ENCODE measurements at places on chromosomes 2 and 18.
A peak's percentile ranks its signal among the peaks of the same experiment; 100 is the strongest.

DNA sequence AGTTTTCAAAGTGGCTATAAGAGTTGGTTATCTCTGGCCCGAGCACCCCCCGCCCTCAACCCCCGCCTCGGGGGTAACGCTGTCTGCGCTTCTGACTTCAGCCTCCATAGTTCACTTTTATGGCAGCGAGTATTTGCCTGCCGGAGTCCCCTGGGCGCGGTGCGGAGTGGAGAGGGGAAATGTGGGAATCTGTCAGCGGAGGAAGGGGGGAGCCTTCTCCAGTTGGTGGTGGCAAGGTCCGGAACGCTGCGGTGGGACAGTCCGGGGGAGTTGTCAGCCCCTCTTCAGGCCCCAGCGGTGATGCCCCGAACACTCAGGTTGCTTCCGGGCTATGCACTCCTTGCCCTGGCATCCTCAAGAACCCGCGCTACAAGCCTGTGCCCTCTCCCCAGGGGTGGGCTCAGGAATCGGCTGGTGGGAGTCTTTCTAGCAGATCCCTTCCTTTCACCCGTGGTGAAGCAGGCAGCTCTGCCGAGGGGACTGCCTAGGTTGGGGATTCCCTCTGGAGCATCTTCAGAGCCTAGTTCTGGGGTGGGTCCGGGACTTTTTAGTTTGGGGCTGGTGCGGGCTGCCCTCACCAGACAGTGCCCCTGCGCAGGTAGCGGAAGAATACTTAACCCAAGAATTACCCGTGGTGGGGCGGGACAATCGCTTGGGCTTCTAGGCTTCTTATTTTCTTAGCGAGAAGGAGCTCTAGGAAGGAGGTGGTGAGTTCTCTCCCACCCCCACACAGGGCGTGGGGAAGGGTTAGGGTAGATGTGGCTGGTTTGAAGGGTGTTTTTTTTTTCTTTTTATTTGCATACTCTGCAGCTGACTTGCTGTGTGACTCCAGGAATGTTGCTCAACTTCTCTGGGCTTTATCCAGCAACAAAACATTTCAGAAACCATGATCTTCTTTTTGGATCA is 1.6 kb downstream of the ATOH8 start:
- DNase-seq: peak; percentile 23

DNA sequence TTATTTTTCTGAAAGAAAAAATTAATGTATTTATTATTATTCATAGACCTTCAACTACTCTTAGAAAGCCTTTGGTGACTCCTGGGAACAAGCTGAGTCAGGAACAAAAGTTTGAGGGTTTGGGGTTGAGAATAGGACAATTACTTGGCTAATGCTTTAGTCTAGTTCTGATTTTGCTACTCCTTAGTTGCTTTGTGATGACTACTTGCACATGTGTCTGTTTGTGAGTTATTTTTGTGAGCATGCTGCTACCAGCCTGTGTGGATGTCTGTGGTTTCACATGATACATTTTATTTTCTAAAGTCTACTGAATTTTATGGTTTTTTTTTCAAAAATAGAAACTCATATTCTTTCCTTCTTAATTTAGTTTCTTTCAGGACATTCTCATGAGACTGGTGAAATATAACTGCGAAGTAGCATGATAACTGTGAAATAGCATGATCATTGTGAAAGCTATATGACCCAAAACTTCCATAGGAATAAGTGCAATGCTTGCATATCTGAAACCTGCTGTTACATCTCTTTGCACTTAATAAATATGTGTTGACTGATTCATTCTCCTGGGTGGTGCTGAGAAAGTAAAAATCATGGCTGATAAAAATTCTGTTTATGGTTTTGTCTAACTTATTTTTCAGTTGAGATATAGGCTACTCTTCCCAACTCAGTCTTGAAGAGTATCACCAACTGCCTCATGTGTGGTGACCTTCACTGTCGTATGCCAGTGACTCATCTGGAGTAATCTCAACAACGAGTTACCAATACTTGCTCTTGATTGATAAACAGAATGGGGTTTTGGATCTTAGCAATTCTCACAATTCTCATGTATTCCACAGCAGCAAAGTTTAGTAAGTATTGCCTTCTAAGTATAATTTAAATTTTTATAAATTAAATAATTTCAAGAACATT is 17.9 kb upstream of the IL18R1 start:
- DNase-seq: no peak

DNA sequence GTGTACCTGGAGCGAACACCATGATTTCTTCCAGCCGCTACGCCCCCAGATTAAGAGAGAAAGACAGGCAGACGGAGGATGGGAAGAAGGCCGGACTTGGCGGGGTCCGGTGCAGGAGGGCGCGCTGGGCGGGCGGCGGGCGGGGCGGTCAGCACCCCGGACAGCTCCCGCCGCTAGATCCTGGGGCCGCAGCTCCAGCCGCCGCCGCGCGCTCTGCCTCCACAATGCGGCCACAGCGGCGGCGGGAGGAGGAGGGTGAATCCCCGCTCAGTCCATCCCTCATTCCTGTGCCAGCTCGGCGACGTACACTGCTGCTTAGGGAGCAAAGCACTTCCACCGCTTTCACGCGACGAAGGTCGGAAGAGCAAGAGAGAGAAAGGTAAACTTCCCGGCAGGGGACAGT is at the start of gene AKAIN1:
Gene AKAIN1 (minus strand): TSS at position 226 of the 403 bp plus-strand sequence. CDS start 204 bp downstream, at position 22.
- DNase-seq: no peak

DNA sequence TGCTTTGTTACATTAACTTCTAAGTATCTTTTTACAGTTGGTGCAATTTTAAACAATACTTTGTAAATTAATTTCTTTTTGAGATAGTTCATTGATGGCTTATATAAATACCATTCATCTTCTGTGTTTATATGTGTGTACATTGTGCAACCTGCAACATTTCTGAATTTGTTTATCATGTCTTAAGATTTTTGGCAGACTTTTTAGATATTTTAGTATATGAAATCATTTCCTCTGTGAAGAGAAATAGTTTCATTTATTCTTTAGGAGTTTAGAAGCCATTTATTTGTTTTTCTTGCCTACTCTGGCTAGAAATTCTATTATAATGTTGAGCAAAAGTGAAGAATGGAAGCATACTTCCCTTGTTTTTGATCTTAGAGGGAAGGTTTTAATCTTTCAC is 337.8 kb upstream of the DSEL start:
- DNase-seq: no peak

DNA sequence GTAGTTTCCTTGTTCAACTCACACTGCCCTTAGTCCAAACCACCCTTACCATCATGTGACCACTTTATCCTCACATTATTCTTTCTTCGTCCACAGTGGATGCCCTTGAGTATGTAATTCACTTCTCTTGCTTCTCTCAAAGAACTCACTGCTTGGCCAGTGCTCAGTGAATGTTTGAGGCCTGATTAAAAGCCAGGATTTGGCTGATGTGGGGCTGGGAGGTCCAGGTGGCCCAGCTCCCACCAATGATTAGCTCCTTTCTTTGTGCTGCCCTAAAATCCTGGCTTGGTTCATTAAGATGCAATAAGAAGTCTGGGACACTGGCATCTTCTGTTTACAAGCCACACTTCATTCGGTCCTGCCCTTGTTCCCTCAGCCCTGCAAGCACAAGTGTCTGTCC is 97.8 kb upstream of the CELF4 start:
- DNase-seq: no peak

Data from NCI-H2171 (cell line).